ENCODE measurements at places on chromosomes 16 and 17.

DNA sequence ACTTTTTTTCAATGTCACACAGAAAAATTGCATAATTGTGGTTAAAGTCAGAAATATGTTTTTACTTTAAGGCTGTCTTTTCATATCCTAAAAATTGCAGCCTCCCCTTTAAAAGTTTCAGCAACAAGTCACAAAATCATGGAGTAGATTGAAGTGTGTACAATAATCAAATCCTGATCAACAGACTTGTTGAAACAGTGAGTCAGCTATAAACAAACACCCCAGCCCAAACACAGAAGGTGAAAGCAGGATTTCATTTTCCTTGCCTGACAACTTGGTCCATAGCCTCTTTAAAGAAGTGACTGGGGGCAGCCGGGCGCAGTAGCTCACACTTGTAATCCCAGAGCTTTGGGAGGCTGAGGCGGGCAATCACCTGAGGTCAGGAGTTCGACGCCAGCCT, 59.9 kb downstream of the WNT3 start:
- DNase-seq, result no peak

DNA sequence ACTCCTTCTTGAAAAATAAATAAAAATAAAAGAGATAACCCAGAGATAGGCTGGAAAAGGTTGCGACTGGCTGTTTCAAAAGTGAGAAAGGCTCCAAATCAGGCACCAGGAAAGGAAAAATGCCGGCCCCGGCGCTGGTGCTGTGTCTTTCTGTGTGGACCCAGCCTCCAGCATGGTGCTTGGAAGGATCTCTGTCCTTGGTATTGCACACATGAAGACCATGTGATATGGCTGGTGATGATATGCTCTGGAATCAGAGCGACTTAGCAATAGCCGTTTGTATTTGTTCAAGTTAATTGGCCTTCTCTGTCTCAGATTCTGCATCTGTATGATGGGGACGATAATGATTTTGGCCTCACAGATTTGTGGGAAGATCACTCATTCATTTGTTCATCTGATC, 3.4 kb downstream of the WSCD1 start:
- DNase-seq, result no peak

DNA sequence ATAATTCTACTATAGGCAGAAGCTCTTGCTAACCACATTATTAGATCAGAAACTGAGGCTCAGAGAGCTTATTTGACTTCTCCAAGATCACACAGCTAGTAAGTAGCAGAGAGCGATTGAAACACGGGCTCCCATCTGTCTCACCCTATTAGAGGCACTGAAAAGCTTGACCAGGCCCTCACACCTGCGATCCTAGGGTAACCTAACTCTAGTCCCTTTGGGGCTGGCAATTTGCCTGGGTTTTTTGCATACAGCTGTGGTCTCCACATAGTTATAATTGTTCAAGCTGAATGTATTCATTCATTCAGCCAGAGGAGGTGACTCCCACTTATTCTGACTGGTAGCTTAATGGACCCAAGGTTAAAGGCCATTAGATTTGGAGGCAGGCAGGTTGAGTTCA, 121.2 kb downstream of the ANKFN1 start:
- DNase-seq, result no peak

GRCh38 chr17:57140316-57140715, 55.3 kb downstream of the AKAP1 start:
- no peak for DNase-seq

GRCh38 chr17:65072660-65073071, 16.1 kb upstream of the GNA13 start:
- no peak for DNase-seq

DNA sequence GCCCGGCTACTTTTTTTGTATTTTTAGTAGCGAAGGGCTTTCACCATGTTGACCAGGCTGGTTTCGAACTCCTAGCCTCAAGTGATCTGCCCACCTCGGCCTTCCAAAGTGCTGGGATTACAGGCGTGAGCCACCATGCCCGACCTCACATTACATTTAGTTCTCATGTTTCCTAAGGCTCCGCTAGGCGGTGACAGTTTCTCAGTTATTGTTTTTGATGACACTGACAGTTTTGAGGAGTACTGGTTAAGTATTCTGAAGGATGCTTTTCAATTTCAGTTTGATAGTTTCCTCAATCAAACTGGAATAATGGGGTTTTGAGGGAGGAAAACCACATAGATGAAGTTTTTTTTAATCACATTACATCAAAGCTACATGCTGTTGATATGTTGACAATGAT, 1028.5 kb downstream of the CDH8 start:
- DNase-seq, result no peak

GRCh38 chr16:84579936-84580335, 37.9 kb downstream of the COTL1 start:
- DNase-seq, result no peak

GRCh38 chr16:86319585-86320236, 190.6 kb upstream of the FOXF1 start:
- DNase-seq, result no peak

DNA sequence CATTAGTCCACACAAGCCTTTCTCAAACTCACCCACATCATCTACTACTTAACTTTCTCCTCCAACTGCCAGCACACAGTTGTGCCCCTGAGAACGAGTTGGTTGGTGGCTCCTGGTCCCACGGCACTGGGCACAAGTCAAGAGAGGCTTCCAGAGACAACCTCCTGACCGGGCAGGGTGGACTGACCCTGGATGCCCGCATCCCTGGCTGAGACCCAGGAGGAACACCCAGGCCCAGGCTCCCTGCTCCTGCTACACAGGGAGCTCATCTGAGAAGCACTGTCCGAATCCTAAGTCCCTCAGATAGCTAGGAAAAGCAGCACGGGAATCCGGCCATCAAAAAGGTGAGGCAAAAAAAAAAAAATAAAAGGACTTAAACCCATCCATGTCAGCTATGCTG, 29.0 kb downstream of the WDR45B start:
- no peak for DNase-seq

GRCh38 chr17:76872221-76872873, 4.1 kb downstream of the MGAT5B start:
- DNase-seq, result no peak

GRCh38 chr16:974001-974601, 3.3 kb upstream of the LMF1 start:
- DNase-seq, result no peak

GRCh38 chr16:85381738-85382592, 231.2 kb upstream of the GSE1 start:
- no peak for DNase-seq

DNA sequence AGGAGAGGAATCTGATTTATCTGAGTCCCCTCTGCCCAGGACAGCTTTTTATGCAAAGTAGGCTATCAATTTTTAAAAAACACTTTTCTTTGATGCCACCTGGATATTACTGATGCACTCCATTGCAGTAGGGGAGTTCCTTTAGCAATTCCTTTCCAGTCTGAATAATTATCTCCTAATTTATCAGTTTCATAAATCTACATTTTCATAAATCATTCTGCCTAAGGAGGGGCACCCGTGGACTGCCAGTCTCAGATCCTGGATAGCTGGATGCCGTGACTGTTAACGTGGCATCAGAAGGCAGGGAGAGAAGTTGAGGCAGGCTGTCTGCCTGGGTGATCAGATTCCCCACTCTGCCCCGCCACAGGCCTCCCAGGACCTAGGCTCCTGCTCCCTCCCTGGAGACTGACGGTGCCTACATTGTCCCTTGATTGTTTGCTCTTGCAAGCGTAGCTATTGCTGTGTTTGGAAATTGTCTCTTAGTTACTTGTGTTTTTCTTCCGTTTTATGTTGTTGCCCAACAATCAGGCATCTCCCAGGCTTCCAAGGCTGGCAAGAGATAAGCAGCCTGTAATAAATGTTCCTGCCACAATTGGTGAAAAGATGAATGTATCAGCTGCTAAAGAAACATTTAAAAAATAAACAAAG, 75.2 kb downstream of the KATNIP start:
- no peak for DNase-seq
